Tracheal epithelial cell (primary cell): ENCODE measurements at places on chromosomes 2 and 18. TPM values are rescaled to one million over a fixed set of nuclear protein-coding genes. Genes with fewer than 3 reads are reported as not detected.

SPR gene
- 23.4 and 38.8 TPM in 2 replicates for total RNA-seq

TMEM37 gene
- total RNA-seq = 0.72 TPM in 1 of 2 replicates, not detected in the other

RNF125 gene
- 0.72 and 1.5 TPM in 2 replicates for total RNA-seq

DCC gene
- under 0.01 TPM in 1 of 2 replicates, not detected in the other for total RNA-seq

CNDP1 gene
- not detected in 2 replicates for total RNA-seq

HAAO gene
- not detected in 2 replicates for total RNA-seq

KCNIP3 gene
- 11.1 TPM in 1 of 2 replicates, not detected in the other for total RNA-seq

ATOH8 gene
- 0.96 TPM in 1 of 2 replicates, not detected in the other for total RNA-seq

OLA1 gene
- total RNA-seq = 103 and 166 TPM in 2 replicates

FASTKD2 gene
- total RNA-seq = 48.9 and 57.8 TPM in 2 replicates

BCL11A gene
- 6.7 and 6.8 TPM in 2 replicates for total RNA-seq

PJVK gene
- 0.72 TPM in 1 of 2 replicates, not detected in the other for total RNA-seq

POTEC gene
- total RNA-seq = not detected in 2 replicates

B4GALT6 gene
- 1.9 and 3.2 TPM in 2 replicates for total RNA-seq

MOGAT1 gene
- not detected in 2 replicates for total RNA-seq

AUP1 gene
- total RNA-seq = 160 and 193 TPM in 2 replicates

POMC gene
- 0.72 TPM in 1 of 2 replicates, not detected in the other for total RNA-seq

LONRF2 gene
- under 0.01 TPM in 1 of 2 replicates, not detected in the other for total RNA-seq

ALPP gene
- total RNA-seq = not detected in 2 replicates

SNTG2 gene
- not detected in 2 replicates for total RNA-seq

RPRM gene
- total RNA-seq = not detected in 2 replicates

TUBB8B gene
- 0.24 TPM in 1 of 2 replicates, not detected in the other for total RNA-seq
